ENCODE measurements at places on chromosomes 13 and 19. TPM values are rescaled to one million over a fixed set of nuclear protein-coding genes. Genes with fewer than 3 reads are reported as not detected.

DNA sequence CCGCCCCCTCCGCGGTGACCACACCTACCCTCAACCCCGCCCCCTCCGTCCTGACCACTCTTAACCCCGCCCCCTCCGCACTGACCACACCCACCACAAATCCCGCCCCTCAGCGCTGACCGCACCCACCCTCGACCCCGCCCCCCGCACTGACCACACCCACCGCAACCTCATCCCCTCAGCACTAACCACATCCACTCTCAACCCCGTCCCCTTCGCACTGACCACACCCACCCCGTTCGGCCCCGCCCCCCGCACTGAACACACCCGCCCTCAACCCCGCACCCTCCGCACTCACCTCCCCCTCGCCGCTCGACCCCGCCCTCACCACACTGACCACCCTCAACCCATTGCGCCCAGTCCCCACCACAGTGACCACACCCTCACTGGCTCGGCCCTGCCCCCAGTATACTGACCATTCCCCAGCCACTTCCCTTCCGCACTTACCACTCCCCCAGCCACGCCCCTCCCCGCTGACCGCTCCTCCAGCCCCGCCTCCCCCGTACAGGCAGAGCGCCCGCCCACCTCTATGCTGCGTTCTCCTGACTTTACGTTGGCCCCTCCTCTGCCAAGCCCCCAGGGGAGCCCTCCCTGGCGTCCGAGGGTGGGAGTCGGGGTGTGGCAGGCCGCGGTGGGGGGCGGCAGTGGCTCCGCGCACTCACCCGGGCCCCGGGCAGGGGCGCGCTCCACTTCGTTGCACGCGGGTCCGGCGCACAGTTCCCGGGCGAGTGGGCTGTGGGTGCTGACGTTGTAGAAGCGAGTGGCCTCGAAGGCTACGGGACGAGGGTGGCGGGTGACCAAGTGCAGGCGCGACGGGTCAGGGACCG lies 8.4 kb downstream of the F2RL3 start:
- no peak for DNase-seq

GRCh38 chr19:39218230-39219007 lies 14.4 kb upstream of the SYCN start:
- DNase-seq, result no peak

- DNase-seq, result no peak
Observed at GRCh38 chr19:1015782-1016646, 4.9 kb downstream of the TMEM259 start.

DNA sequence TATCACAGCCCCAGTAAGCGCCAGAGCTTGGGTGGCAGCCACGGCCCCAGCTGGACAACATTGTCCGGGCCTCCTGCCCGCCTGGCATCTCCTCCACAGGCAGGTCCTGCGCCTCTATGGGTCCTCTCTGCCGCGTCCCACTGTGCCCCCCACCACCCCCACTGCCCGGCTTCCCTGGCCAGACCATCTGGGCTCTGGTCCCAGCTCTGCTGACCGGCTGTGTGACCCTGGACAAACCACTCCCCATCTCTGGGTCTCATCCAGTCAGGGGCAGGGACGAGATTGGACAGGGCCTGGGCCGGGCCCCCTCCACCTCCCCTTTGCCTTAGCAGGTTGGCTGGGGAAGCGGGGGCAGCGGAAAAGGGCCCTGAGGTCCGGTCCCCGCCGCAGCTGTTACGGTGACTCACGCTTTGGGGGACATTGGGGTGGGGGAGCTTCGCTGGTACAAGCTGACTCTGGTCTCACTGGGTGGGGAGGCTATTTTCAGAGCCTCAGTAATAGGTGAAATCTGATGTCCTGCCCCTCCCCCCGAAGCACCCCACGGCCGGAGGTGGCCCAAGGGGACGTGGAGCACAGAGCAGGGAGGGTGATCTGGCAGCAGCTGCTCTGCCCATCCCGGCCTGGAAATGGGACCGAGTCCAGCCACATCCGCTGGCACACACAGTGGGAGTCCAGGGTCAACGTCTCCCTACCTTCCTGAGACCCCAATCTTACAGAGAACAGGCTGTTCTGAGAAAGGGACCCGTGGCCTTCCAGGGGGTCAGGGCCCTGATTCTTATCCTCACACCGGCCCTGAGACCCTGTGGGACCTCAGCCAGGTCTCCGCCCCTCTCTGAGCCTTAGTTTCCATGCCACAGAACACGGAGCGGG lies 9.1 kb downstream of the NFIC start:
- no peak for DNase-seq

DNA sequence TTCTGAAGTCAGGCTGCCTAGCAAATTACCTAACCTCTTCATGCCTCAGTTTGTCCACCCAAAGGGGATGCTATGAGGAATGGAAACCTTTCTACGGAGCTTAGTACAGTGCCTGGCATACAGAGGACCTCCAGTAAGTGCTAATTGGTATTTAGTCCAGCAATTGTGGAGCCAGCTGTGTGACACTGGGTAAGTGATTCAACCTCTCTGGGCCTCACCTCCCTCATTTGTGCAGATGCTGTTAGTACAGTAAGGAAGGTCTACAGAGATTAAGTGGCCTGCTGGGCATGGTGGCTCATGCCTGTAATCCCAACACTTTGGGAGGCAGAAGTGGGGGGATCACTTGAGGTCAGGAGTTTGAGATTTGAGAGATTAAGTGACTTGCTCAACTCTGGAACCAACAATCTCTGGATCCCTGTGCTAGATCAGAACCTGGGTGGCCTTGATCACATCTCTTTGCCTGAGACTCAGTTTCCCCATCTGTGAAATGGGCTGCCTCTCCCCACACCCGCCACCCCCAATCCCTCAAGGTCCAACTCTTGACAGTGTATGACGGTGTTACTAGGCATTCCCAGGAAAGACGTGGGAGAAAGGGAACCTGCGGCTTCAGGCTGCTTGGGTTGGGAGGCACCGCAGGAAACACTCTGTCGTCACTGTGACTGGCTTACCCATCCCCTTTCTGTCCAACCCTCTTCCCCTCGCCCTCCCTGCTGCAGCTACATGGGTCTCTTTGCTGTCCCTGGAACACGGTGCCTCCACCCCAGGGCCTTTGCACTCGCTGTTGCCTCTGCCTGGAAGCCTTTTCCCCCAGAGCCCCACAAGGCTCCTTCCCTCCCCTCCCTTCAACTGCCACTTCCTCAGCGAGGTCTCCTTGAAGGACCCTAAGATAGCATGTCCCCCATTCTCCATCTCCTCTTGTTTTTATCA lies 18.3 kb downstream of the PRKD2 start:
- DNase-seq, result no peak

DNA sequence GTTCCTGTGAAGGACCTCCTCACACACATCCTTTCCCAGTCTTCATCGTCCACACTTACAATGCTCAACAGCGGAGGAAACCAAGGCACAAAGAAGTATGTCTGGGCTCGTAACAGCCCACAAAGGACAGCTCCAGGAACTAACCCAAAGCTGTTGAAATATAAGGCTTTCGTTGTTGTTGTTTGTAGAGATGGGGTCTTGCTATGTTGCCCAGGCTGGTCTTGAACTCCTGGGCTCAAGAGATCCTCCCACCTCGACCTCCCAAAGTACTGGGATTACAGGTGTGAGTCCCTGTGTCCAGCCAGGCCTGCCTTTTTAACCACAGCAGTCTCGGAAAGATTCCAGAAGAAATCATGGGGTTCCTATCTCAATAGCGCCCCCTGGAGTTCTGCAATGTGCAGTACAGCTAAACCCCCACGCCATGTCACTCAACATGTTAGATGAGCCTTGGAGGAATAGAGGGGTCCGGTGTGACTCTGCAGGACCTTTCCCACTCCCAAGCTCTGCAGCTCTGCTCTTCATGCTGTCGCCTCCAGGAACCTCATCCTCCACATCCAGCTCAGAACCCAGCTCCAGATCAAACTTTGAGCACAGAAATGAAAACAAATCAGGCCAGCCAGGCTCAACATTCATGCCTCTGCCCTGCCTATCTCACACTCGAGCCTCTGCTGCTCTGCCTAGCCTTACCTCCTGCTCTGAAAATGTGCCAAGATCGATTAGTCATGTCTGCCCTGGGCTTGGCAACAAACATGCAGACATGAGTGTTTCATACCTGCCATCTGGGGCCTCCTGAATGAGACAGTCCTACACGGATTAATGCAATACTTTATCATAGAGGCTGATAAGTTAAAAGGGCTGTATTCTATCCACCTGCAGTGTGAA lies 7.5 kb downstream of the PLA2G4C start:
- peak; percentile 81 for DNase-seq

DNA sequence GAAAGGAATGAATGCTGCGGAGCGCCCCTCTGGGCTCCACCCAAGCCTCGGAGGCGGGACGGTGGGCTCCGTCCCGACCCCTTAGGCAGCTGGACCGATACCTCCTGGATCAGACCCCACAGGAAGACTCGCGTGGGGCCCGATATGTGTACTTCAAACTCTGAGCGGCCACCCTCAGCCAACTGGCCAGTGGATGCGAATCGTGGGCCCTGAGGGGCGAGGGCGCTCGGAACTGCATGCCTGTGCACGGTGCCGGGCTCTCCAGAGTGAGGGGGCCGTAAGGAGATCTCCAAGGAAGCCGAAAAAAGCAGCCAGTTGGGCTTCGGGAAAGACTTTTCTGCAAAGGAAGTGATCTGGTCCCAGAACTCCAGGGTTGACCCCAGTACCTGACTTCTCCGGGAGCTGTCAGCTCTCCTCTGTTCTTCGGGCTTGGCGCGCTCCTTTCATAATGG lies 8.6 kb downstream of the PDX1 start:
- DNase-seq, result no peak

DNA sequence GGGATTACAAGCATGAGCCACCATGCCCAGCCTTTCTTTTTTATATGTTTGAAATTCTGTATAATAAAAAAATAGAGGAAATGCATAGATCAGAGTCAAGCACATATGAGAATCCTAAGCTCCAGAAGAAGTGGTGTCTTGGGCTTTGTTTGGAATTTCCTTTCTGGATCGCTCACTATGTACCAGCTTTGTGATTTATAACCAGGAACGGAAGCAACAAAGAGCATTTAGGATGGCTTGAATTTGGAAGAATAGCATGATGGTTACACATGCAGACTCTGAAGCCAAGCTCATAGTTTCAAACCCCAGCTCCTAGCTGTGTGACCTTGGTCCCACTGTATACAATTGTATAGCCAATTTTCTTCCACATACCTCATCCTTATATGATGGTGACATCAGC lies 28.0 kb upstream of the SLC15A1 start:
- DNase-seq, result no peak

DNA sequence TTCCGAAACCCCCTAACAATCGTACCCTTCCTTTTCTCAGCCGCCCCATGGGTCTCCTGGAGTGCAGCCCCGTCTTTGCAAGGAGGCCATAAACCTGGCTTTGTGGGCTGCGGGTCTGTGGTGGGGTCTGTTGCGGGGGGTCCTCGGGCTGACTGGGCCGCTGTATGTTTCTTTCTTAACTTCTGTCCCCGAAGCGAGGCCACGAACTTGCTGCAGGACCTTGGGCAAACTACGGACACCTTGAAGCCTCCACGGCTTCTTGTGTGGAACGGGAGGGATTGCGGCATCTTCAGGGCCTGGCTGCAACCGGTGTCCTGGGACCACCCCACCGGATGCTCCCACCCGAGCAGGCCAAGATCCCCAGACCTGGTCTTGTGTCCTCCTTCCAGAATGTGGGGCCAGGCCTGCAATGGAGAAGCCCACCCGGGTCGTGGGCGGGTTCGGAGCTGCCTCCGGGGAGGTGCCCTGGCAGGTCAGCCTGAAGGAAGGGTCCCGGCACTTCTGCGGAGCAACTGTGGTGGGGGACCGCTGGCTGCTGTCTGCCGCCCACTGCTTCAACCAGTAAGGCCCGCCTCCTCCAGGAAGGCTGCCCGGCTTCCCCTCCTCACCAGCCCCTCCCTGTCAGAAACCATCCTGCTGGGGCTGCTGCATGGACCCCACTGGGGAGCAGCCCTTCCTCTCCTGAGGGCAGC lies 12.0 kb downstream of the TIMM13 start:
- no peak for DNase-seq

GRCh38 chr19:55284405-55285058 lies 735 bp downstream of the BRSK1 start:
- no peak for DNase-seq

DNA sequence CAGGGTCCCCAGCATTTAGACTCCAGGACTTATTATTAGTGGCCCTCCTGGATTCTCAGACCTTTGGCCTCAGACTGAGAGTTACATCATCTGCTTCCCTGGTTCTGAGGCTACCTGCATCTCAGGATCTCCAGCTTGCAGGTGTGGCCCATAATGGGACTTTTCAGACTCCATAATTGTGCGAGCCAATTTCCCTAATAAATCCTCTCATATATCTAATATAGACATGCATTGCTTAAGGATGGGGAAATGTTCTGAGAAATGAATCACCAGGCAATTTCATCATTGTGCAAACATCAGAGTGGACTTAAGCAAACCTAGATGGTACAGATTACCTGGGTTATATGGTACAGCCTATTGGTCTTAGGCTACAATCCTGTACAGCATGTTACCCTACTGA lies 116.5 kb upstream of the FBXL3 start:
- peak; percentile 80 for DNase-seq

DNA sequence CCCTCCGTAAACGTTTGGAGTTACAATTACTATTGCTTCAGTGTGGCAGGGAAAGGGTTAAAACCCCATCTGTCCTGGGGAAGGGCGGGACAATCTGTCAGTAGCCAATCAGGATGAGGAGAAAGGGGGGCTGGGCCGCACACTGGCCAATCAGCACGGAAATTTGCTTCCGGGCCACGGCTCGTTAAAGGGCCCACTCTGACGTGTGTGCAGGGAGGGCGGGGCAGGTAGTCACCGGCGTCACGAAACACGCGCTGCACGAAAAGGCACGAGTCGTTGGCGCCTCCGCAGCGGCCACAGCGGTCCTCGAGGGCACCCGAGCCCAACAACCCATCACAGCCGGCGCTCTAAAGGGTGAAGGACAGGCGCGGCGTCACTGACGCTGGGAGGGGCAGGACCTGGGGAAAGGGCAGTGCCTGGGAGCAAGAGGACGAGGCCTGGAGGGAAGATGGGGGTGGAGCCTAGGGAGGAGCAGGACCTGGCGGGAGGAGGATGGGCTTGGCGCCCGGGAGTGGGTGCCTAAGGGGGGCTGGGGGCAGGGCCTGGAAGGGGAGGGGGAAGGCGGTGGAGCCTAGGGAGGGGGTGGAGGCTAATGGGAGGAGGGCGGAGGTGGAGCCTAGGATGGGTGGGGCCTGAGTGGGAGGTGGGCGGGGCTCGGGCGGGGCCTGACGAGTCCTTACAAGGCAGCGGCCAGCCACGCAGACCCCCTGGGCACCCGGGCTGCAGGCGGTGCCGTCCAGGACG lies 4.9 kb downstream of the ADAMTSL5 start:
- peak; percentile 89 for DNase-seq

GRCh38 chr19:821825-822503 lies at the start of gene PLPPR3:
TSS of gene PLPPR3 (minus strand) at chr19:821955. CDS start at chr19:821559, 396 bp downstream.
- no peak for DNase-seq

- no peak for DNase-seq
Observed at GRCh38 chr19:49364083-49364737, 533 bp downstream of the DKKL1 start.

GRCh38 chr13:110413016-110413675 lies 106.1 kb downstream of the COL4A2 start:
- DNase-seq, result no peak

IFNL1 gene
- total RNA-seq, result not detected

SMAD9 gene
- total RNA-seq, result 0.10 TPM

TMEM150B gene
- total RNA-seq, result 12.5 TPM

HIPK4 gene
- not detected for total RNA-seq

ATXN8OS gene
- total RNA-seq, result not detected

REEP6 gene
- total RNA-seq, result 23.1 TPM

RFPL4AL1 gene
- total RNA-seq, result not detected

NTN5 gene
- not detected for total RNA-seq

ZNF433 gene
- 0.21 TPM for total RNA-seq

Data from HT-29 (cell line).